Activated CD4-positive, alpha-beta T cell treated with anti-CD3 and anti-CD28 coated beads for 4 hours (primary cell): ENCODE measurements at places on chromosomes 6 and 20.

DNA sequence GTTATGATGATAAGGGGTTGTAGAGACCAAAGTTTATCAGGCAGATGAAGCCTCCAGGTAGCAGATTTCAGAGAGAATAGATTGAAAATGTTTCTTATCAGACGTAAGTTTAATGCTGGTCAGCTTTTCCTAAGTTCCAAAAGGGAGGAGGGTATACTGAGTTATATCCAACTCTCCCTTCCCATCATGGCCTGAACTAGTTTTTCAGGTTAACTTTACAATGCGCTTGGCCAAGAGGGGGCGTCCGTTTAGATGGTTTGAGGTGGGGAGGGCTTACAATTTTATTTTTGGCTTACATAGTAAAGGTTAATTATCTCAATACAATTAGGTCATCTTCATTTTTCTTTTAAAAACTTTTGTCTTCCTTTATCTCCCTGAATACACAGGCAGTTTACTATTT is 19.4 kb upstream of the IL22RA2 start:
- DNase-seq: no peak

DNA sequence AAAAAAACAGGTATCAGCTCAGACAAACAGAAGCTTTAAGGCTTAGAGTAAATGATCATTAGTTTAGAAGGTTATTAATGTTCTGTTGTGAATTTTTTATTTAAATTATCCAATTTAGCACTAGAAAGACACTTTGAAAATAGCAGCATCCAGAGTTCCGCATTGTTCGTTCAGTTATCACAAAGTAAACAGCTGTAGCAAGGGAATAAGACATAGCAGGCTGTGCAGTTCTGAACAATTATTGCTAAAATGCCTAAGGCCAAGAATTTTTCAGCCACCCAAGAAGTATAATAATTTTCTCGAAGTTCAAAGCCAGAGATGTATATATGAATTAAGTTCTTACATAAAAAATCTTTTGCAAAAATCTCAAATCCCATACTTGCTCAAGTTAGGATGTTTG is 8.0 kb upstream of the TNFAIP3 start:
- no peak for DNase-seq

- DNase-seq: no peak
Observed at GRCh38 chr20:10578607-10579006, 95.2 kb downstream of the JAG1 start.

- no peak for DNase-seq
Observed at GRCh38 chr6:152026291-152026690, 218.8 kb downstream of the ESR1 start.

- no peak for DNase-seq
Observed at GRCh38 chr20:24761220-24762065, 187.6 kb upstream of the CST7 start.

- no peak for DNase-seq
Observed at GRCh38 chr6:1834207-1834606, 224.5 kb downstream of the FOXC1 start.

GRCh38 chr6:40817369-40817768 is 221.7 kb downstream of the UNC5CL start:
- DNase-seq: no peak

DNA sequence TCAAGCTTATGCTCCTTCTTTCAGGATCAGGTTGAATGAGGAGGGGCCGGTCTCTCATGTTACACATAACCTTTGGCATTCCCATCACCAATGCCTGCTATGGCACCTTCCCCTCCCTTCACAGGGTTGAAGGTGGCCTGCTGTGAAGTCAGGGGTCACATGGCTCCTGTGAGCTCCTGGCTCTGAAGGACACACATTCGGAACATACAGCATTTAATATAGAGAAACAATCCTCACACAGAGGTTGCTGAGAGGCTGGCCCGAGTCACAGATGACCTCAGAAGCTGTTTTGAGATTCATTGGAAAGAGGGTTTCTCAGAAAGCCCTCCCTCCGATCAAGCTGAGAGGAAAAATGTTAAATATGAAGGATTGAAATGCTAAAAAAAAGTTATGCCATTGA is 82.1 kb downstream of the PSMG4 start:
- no peak for DNase-seq

- no peak for DNase-seq
Observed at GRCh38 chr6:106118835-106119431, 32.8 kb downstream of the PRDM1 start.

- no peak for DNase-seq
Observed at GRCh38 chr6:82144852-82145340, 102.6 kb downstream of the IBTK start.

GRCh38 chr6:8219352-8219943 is 117.1 kb upstream of the EEF1E1 start:
- DNase-seq: peak; percentile 24

GRCh38 chr6:2760882-2761842 is 4.0 kb upstream of the WRNIP1 start:
- no peak for DNase-seq

- DNase-seq: no peak
Observed at GRCh38 chr20:14561741-14562221, 224.4 kb upstream of the FLRT3 start.

DNA sequence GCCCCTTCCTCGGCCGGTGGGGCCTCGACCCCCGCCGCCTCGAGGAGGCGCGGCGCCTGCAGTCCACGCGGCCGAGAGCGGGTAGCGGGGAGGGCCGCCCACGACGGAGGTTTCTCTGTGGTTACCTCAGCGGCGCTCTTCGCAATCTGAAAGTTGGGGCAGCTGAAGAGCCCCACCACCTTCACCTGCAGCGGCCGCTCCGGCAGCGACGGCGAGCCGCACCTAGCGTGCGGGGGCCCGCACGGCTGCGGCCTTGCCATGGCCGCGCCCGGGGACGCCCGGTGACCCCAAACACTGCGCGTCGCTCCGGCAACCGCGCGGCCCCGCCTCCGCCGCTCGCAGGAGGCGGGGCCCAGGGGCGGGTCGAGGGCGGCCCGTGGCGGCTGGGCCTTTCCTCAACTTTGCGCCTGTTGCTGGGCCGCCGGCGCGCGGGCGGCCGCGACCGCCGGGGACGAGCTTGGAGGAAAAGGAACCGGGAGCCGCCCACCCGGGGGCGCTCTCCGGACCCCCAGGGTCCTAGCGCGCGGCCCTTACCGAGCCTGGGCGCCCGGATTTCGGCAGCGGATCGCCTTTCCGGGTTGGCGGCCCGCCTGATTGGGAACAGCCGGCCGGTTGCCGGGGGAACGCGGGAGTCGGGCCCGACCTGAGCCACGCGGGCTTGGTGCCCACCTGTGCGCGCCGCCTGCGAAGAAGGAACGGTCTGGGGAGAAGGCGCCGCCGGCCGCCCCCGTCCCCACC is at the start of the genes PPIL6 and SMPD2:
Gene PPIL6, minus strand, starts transcription at position 298 of the 738 bp plus-strand sequence. Its CDS starts 38 bp downstream, at position 260.
Gene SMPD2, plus strand, starts transcription at position 394 of the 738 bp plus-strand sequence. CDS start 398 bp downstream, outside the sequence.
- DNase-seq: peak; percentile 76

DNA sequence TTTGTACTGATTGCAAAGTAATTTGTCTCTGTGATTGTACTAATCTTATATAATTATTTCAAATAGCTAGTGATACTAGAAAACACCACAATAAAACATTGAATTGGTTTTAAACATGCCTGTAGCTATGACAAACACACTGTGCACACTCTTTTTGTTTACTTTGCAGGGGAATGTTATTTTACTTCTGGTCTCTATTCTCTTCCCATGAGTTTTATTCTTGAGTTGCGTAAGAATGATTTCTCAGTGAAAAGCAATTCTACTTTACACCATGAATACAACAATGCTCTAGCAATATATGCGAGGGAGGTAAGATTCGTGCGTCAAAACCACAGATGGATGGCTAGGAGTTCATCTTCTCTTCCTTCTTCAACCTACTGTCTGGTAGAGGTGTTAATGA is 68.4 kb upstream of the PHACTR1 start:
- no peak for DNase-seq

GRCh38 chr6:112822769-112823168 is 475.6 kb downstream of the RFPL4B start:
- DNase-seq: no peak

GRCh38 chr6:24643920-24644319 is 2.1 kb downstream of the KIAA0319 start:
- DNase-seq: no peak

GRCh38 chr20:59010995-59011873 is 4.2 kb upstream of the CTSZ start:
- no peak for DNase-seq

- DNase-seq: peak; percentile 26
Observed at GRCh38 chr20:17612287-17612991, 42.6 kb downstream of the DSTN start.

GRCh38 chr6:83958241-83958685 is 75.3 kb upstream of the MRAP2 start:
- DNase-seq: no peak

DNA sequence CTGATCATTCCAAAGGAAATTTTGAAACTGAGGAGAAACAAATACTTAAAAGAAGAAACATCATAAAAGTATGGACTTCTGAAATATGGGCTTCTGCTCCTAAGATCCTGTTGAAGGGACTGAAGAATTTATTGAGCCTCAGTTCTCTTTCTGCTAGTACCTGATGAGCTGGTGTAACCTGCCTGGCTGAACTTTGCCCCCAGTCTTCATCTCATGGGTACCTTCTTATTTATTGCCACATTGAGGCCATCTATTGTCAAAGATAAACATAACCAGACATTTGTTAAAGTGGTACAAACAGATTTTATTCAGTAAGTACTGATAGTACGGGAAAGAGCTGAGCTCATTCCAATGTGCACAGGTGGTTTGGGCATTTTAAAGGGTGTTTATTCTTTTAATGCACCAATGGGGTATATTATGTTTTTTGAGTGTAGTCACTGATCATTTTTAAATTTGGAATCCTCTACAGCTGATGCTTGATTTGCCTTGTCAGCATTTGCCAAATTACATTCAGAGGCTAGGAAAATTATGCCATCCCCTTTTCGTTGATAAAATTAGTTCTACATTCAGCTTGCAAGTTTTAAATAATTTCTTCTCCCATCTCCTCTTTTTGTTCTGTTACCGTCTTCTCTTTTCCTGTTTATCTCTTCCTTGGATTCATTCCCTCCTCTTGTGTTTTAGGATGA is 118.2 kb downstream of the PRIM2 start:
- no peak for DNase-seq

DNA sequence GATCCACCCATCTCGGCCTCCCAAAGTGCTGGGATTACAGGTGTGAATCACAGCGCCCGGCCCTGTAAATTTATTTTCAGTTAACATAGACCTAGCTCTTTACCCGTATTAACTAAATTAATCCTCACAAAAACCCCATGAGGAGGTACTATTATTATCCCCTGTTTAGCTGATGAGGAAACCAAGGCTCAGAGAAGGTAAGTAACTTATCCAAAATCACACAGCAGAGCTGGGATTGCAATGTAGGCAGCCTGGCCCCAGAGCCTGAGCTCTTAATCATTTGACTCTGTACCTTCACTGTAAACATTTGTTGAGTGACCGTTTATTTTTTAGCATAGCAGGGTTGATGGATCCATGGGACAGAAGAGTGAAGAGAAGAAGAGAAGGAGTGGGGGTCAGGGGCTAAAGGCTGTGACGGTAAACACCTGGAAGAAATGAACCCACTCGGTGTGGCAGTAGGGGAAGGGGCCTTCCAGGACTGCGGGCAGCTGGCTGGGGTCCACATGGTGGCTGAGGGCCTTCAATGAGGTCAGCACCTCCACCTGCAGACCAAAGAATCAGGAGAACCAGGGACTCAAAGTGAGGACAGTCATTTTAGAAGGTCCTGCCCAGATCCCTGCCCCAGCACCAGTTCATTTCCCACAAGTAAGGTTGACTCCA is 35.2 kb downstream of the KIAA1755 start:
- no peak for DNase-seq

DNA sequence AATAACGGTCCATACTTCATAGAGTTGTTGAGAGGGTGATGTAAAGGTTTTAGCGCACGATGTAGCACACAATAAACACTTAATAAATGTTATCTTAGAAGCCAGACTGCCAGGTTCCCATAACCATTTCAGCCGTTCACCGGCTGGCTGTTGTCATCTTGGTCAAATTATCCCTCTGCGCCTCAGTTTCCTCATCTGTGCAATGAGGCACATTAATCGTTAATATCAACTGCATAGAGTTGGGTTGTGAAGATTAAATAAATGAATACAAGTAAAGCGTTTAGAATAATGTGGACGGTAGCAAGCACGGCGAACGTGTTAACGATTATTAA is 432 bp upstream of the PSMF1 start:
- DNase-seq: no peak

GRCh38 chr20:58459058-58459750 is 56.0 kb downstream of the APCDD1L start:
- no peak for DNase-seq

DNA sequence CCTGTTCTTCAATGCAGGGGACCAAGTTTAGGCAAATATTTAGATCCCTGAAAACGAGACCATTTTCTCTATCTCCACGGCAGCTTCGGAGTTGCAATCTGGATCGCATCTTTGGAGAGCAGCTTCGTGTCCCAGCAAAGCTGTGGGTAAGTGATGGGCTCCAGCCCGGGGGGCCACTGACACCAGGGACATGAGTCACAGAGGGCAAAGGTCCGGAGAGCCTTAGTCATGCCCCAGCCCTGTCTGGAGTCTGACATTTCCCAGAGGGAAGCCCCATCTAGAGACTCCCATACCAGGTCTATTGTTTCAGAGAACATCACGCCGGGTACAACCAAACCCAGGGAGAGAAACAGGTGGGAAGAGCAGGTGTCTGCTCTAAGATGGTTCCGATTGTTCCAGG is 95.9 kb downstream of the NFATC2 start:
- DNase-seq: no peak

- no peak for DNase-seq
Observed at GRCh38 chr6:170067923-170068360, 222.9 kb downstream of the DLL1 start.

DNA sequence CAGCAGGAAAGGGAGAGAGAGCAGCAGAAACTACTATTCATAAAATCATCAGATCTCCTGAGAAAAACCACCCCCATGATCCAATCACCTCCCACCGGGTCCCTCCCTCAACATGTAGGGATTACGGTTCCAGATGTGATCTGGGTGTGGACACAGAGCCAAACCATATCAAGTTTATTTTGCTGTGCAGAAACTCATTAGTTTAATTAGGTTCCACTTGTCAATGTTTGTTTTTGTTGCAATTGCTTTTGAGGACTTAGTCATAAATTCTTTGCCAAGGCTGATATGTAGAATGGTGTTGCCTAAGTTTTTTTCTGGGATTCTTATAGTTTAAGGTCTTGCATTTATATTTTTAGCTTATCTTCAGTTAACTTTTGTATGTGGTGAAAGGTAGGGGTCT is 422.0 kb upstream of the HS3ST5 start:
- DNase-seq: no peak

DNA sequence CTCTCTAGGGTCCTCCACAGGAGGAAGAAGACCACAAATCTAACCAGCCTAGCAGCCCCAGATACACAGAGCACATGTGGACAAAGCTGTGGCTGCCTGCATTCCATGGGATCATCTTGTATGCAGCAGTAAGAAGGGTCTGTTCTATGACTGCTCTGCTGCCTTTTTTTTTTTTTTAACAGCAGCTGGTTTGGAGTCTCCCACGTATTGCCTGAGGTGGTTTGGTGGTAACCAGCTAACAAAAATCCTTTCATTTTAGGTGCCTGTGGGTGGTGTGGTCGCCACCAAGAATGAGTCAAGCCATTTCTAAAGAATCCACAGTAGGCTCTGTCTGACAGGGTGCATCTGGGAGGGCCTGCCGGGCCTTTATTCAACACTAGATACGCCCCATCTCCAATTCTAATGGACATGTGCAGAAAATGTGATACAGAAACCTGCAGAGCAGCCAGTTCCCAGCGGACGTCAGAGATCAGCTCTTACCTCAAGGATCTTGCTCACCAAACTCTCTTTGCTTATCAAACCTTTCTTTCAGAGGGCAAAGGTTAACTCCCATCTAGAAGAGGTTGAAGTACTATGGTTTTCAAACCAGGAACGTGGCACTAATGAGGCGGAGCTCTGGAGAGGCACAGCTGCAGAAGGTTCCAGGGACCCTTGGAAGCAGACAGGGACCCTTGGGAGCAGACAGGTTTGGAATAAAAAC is 32.0 kb downstream of the GNAS-AS1 start:
- DNase-seq: no peak

GRCh38 chr6:11018225-11018624 is 25.9 kb downstream of the ELOVL2 start:
- DNase-seq: no peak
